ENCODE measurements at places on chromosomes 2 and 18. TPM values are rescaled to one million over a fixed set of nuclear protein-coding genes. Genes with fewer than 3 reads are reported as not detected.

DNA sequence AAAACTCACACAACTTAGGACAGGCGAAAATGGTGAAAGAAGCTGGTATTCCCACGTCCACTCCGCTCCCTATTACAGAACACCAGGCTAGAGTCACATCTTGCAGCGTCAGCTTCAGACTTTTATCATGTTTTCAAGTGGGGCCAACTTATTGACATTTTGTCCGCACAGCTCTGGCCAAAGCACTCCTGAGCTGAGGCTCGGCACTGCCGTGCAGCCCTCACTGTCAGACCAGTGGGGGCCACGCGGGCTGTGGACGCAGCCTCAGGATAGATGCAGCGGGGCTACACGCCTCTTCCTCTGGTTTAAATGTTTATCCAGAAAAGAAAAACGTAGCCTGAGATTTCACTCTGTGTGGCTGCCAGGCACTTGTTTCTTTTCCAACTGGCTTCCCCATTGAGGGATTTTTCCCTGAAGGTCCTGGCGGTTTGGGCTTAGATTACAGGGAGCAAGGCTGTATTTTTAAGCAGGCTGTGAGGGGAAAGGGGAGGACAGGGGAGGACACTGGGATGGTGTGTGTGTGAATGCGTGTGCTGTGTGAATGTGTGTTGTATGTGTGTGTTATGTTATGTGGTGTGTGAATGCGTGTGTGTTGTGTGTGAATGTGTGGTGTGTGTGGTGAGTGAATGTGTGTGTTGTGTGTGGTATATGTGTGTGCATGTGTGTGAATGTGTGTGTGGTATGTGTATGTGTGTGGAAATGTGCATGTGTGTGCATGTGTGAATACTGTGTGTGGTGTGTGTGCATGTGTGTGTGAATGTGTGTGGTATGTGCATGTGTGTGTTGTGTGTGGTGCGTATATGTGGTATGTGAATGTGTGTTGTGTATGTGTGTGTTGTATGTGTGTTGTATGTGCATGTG is 267.6 kb downstream of the DCDC2C start:
- no peaks in the 10 kb centered on the region for H3K4me1 ChIP-seq
- no peak overlapping the region for H3K27ac ChIP-seq
- no peak for DNase-seq
- no peak overlapping the region for H3K4me3 ChIP-seq

DNA sequence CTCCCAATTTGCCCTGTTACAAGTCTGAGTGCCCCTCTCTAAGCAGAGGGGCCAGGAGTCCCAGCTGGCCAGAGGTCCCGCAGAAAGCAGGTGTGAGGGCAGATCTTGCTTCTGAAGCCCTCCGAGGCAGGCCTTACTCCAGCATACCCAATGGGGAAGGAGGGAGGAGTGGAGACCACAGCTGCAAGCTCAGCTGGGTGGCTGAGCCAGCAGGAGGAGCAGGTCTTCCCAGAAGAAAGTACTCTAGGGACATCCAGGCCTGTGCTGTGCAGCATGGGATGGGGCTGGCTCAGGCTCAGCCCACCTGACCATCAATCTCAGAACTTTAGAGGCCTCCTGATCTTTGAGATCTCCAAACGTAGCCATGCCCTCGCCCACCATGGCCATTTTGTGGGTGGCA is 31.3 kb downstream of the PLB1 start:
- H3K4me3 ChIP-seq = no peak overlapping the region
- no peak overlapping the region for H3K27ac ChIP-seq
- H3K27me3 ChIP-seq = no peaks in the 10 kb centered on the region

GRCh38 chr2:3009005-3009404 is 368.6 kb downstream of the EIPR1 start:
- no peak overlapping the region for H3K27ac ChIP-seq
- no peaks in the 10 kb centered on the region for H3K27me3 ChIP-seq
- no peak overlapping the region for H3K4me3 ChIP-seq
- H3K36me3 ChIP-seq = no peaks in the 10 kb centered on the region
- H3K4me1 ChIP-seq = no peaks in the 10 kb centered on the region
- no peak for DNase-seq

DNA sequence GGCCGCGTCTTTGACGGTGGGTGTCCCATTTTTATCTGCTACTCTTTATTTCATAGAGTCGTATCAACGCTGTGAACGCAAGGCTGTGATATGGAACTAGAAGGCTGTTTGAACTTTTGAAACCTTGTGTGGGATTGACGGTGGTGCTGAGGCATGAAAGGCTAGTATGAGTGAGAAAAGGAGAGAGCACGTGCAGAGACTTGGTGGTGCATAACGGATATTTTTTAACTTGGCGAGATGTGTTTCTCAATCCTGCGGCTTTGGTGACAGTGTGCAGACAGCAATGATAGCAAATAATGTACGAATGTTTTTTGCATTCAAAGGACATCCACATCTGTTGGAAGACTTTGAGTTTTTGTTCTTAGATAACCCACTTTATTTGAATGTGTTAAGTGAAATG is 6.2 kb downstream of the HES6 start:
- peaks cover 7% of the 10 kb centered on the region for H3K4me1 ChIP-seq
- H3K27me3 ChIP-seq = no peaks in the 10 kb centered on the region
- H3K27ac ChIP-seq = no peak overlapping the region
- no peak overlapping the region for H3K4me3 ChIP-seq
- no peaks in the 10 kb centered on the region for H3K36me3 ChIP-seq
- DNase-seq = no peak

DNA sequence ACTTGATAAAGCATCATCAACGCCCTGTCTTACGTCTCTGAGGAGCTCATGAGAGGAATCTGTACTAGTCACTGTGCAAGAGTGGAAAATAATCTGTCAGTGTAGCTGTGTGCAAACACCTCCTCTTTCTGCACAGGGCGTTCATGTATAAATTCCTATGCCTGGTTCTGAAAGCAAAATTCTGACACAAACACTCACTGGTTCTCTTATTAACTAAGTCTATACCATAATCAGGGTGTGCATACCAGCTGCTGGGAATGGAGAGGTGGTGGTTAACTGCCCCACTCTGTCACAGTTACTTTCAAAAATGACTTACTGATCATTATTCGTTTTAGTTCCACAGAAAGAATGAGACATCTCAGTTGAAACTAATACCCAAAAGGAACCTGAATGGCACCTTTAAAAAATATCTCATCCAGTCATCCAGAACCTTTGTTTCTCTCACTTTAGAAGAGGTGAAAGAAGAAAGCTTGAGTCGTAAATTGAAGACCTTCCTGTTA is 35.7 kb downstream of the STK39 start:
- H3K27me3 ChIP-seq = no peaks in the 10 kb centered on the region
- H3K4me1 ChIP-seq = peaks cover 12% of the 10 kb centered on the region
- no peak overlapping the region for H3K27ac ChIP-seq
- DNase-seq = no peak

GRCh38 chr2:95392730-95393455 is 9.6 kb upstream of the FAHD2A start:
- peaks cover 8% of the 10 kb centered on the region for H3K4me1 ChIP-seq
- no peaks in the 10 kb centered on the region for H3K27me3 ChIP-seq
- no peak overlapping the region for H3K27ac ChIP-seq
- no peak for DNase-seq

DNA sequence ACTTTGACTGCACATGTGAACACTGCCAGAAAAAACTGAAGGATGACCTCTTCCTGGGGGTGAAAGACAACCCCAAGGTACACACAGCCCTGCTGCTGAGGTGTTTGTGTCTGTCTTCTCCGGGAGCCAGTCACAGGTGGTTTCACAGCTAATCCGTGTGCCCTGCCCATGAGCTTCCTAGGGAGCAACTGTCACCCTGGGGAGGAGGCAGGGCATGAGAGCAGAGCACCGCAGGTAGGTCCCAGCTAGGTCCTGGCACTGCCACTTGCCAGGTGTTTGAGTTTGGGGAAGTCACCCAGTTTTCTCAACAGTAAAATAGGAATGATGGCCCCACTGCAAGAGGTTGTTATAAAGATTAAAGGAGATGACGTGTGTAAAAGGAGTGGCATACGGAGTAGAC is 29.1 kb downstream of the SMYD1 start:
- no peak for DNase-seq
- H3K36me3 ChIP-seq = no peaks in the 10 kb centered on the region
- H3K4me3 ChIP-seq = no peak overlapping the region
- no peaks in the 10 kb centered on the region for H3K27me3 ChIP-seq
- H3K27ac ChIP-seq = no peak overlapping the region
- H3K4me1 ChIP-seq = no peaks in the 10 kb centered on the region

GRCh38 chr18:8938817-8939216 is 163.7 kb upstream of the NDUFV2 start:
- DNase-seq = no peak
- no peak overlapping the region for H3K4me3 ChIP-seq
- no peaks in the 10 kb centered on the region for H3K36me3 ChIP-seq
- H3K27me3 ChIP-seq = no peaks in the 10 kb centered on the region

DNA sequence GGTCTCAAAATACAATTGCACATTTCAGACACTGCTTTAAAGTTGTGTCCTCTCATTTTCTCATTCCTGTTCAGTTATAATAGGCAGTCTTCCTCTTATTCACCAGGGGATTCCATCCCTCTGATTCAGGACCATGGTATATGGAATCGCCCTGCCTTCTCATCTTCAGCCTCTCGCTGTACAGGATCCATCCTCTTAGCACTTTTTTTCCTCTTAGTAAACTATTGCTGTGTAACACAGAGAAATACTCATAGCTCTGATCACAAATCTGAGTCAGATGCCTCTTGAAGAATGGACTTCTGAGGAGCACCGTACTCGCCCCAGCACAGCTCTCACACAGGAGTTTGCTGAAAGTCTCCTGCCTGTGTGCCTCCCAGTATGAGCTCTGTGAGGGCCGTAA is 11.3 kb downstream of the RMP24 start:
- H3K4me1 ChIP-seq = no peaks in the 10 kb centered on the region
- no peak for DNase-seq
- no peak overlapping the region for H3K4me3 ChIP-seq
- no peaks in the 10 kb centered on the region for H3K36me3 ChIP-seq
- H3K27me3 ChIP-seq = no peaks in the 10 kb centered on the region

- no peaks in the 10 kb centered on the region for H3K27me3 ChIP-seq
- no peak overlapping the region for H3K4me3 ChIP-seq
- H3K36me3 ChIP-seq = peaks cover 31% of the 10 kb centered on the region
These were observed 31.9 kb downstream of the SLC66A3 start for GRCh38 chr2:11187083-11187619.

- no peak for DNase-seq
- no peak overlapping the region for H3K27ac ChIP-seq
- no peaks in the 10 kb centered on the region for H3K36me3 ChIP-seq
- no peak overlapping the region for H3K4me3 ChIP-seq
- no peaks in the 10 kb centered on the region for H3K4me1 ChIP-seq
These were observed 63.3 kb downstream of the NEB start for GRCh38 chr2:151670846-151671597.

DNA sequence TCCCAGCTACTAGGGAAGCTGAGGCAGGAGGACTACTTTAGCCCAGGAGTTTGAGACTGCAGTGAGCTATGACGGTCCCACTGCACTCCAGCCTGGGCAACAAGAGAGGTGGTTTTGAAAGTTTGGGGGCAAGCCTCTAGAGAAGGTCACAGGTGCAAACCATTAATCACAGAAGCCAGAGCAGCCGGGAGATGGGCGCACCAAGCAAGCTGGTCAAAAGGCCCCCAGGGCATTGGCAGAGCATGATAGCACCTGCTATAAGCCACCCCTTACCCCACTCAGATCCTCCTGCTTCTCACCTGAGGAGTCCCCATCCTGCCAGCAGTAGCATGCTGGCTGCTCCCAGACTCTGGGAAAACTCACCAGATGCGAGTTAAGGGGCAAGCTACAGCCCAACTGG is 116.1 kb upstream of the RAB12 start:
- no peaks in the 10 kb centered on the region for H3K27me3 ChIP-seq
- H3K27ac ChIP-seq = no peak overlapping the region
- H3K4me1 ChIP-seq = no peaks in the 10 kb centered on the region
- no peak for DNase-seq
- no peaks in the 10 kb centered on the region for H3K36me3 ChIP-seq
- no peak overlapping the region for H3K4me3 ChIP-seq

DNA sequence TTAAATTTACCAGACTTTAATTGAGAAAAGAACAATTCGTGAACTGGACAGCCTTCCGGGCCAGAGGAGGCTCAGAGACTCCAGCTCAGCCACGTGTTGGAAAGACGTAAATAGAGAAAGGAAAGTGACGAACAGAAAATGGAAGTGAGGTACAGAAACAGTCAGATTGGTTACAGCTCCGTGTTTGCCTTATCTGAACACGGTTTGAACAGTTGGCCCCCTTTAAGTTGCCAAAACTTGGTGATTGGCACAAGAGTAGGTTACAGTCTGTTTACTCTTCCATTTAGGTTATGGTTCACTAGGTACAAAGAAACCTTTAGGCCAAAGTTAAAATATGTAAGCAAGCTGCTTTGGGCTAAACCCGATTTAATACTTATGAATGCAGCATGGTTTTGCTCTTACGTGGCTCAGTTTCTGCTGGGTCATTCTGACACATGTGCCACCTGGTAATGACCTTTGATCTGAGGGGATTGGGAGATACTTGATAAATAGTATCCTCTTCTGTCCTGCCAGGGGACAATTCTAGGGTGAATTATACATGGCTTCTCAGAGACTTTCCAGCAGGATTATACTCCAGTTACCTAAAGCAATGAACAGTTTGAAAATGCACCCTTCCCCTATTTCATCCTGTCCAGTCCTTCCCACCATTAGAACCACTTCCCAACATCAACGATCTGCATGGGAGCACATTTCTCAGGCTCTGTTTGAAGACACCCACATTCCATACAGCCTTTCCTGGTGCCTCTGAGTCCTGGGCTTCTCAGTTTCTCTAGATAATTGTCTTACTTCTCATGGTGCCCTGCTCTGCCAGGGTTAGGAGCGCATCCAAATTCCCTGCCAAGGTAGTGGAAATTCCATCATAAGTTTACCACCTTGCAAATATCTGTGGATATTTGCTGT is 65.1 kb upstream of the TGIF1 start:
- H3K4me3 ChIP-seq = no peak overlapping the region
- peaks cover 3% of the 10 kb centered on the region for H3K4me1 ChIP-seq
- no peak overlapping the region for H3K27ac ChIP-seq
- no peaks in the 10 kb centered on the region for H3K36me3 ChIP-seq
- no peak for DNase-seq

DNA sequence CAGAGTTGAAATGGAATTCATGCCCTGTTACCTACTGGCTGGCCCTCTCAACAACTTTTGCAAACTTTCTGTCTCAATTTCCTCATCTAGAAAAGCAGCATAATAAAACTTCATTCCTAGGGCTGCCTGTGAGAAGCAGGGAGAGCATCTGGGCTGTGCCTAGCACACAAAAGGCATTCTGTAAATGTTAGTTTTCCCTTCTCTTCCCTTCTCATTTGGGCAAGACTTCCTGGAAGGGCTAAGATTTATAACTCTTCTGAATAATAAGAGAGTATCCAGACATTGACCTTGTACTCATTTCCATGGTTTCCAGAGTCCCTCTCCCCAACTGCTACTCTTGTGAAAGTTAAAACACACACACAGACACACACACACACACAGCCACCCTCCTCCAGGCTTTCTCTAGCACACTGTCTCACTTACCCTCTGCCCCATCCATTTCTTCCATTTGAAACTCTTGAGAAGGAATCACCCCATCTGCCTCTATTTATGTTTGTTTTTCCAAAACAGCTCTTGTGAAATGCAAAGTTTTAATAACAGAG is 302.1 kb downstream of the SMAD2 start:
- no peak overlapping the region for H3K4me3 ChIP-seq
- H3K4me1 ChIP-seq = no peaks in the 10 kb centered on the region
- H3K27me3 ChIP-seq = no peaks in the 10 kb centered on the region

GRCh38 chr2:113225263-113226259 is 51.8 kb downstream of the PSD4 start:
- no peaks in the 10 kb centered on the region for H3K36me3 ChIP-seq
- H3K27me3 ChIP-seq = no peaks in the 10 kb centered on the region
- no peak overlapping the region for H3K27ac ChIP-seq
- no peaks in the 10 kb centered on the region for H3K4me1 ChIP-seq
- no peak overlapping the region for H3K4me3 ChIP-seq

Gene CCBE1
- total RNA-seq = 2.9 TPM

Gene PLCD4
- total RNA-seq = 12.0 TPM

Gene DUSP2
- total RNA-seq = 14.0 TPM

Gene LYPD6
- 0.25 TPM for total RNA-seq
